Left colon (tissue), 2 donors: ENCODE measurements at places on chromosomes 12 and 14. TPM values are rescaled to one million over a fixed set of nuclear protein-coding genes. Genes with fewer than 3 reads are reported as not detected.

GRCh38 chr12:1499351-1499750 lies 95.0 kb downstream of the FBXL14 start:
- DNase-seq, result no peak

SDR9C7 gene
- total RNA-seq, result not detected

NANOG gene
- total RNA-seq, result 0.09 TPM

GRCh38 chr12:1738446-1738845 lies 47.6 kb downstream of the ADIPOR2 start:
- DNase-seq, result no peak

APOF gene
- not detected for total RNA-seq

DNA sequence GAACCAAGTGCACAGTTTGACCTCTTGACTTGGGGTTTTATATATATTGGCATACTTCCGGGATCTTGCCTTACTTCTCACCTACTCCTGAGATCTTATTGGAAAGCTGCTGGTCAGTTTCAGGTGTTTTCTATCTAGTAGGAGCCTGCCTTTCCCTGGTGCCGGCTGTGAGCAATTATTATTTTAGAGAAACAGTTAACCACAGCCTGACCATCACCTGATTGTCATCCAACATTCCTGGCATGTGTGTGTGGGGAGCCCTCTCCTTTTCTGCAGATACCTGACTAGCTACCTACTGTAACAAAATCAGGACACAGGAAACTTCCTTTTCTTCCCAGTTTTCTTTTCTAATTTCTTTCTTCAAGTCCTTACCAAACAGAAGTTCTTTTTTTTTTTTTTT lies 220.4 kb downstream of the ATP23 start:
- no peak for DNase-seq

DNA sequence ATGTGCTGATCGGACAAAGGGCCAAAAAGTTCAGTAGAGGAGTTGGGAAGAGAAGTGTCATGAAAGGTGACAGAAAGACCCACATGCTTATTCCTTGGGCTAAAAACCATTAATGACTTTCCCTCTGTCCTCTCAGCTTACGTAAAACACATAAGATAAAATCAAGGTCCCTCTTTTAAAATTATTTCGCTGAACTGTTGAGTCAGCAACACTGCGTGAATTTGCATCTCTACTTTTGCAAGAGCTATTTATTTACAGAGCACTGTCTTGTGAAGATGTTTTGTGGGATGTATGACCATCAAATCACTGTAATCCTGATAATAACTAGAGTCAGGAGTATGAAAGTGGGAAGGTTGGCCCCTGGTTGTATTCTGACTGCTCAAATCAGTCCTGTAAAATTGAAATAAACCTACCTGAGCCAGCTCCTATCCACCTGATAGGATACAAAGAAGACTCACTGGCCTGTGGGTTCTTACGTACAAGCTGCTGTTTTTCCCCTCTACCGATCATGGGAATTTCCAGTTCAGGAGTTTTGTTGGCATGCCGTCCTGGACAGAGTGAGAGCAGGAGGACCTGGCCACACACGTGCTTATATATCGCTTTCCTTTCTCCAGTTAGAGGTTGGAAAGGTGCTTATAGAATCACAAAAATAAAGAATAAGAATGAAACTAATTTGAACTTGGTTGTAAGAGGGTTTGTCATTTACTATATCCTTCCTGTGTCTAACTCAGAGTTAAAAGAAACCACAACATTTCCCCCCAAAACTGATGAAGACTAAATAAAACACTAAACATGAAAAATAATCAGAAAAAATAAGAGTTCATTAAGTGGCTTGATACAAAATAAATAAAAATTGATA lies 42.9 kb downstream of the IFNG-AS1 start:
- no peak for DNase-seq

ACOT2 gene
- total RNA-seq, result 54.2 TPM

KRT82 gene
- total RNA-seq, result not detected

GRCh38 chr14:58131386-58131785 lies 20.6 kb downstream of the ARMH4 start:
- DNase-seq, result no peak

RTL1 gene
- total RNA-seq, result not detected

PTPN21 gene
- total RNA-seq, result 36.8 TPM

DNA sequence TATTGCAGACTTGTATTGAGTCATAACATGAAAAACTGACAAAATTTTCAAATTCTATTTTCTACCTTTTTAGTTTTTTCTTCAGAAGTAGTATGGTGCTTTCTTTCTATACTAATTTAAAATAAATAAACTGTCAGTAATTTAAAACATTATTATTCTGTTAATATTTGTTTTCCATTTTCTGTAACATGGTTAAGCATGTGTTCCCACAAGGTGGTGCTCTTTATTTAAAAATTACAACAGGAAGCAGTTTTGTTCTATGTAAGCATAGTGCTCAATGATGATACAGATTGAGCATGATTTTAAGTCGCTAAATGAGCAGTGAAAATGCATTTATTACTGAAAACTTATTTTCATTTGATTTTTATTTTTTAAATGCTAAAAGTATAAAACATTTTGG lies 114.6 kb downstream of the PPFIA2 start:
- no peak for DNase-seq

DNA sequence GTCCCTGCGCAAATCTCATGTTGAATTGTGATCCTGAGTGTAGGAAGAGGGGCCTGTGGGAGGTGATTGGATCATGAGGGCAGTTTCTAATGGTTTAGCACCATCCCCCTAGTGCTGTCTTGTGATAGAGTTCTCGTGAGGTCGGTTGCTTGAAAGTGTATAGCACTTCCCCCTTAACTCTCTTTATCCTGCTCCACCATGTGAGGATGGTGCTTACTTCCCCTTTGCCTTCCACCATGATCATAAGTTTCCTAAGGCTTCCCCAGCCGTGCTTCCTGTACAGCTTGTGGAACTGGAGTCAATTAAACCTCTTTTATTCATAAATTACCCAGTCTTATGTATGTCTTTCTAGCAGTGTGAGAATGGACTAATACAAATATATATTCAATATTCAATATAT lies 303.7 kb upstream of the SEL1L start:
- no peak for DNase-seq

DNA sequence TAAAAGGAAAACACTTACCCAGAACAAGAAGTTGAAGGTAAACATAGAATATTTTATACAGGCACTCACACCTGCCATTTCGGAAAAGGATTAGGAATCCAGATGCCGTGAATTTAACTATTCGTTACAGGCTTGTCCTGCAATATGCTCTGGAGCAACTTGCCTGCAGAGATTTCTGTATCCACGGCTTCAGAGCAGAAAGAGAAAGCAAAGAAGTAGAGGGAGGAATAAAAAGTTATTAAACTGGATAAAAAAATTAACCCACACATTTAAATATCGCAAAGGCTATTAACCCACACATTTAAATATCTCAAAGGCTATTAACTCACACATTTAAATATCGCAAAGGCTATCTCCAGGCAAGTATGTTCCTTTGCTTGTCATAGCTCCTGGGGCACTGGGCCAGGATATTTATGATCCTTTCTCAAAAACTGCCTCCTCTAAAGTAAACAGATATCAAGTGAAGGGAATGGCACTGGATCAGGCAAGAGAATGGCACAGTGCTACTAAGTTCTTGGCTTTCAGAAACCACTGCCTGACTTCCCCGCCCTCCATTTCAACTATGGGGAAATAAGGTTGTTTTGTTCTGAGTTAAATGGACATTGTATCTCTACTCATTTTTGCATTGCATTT lies at the start of gene TSPAN8:
TSS of gene TSPAN8 (minus strand) at position 399 of the 633 bp plus-strand sequence. CDS start at position 78, 321 bp downstream.
- DNase-seq, result peak; percentile 82

DNA sequence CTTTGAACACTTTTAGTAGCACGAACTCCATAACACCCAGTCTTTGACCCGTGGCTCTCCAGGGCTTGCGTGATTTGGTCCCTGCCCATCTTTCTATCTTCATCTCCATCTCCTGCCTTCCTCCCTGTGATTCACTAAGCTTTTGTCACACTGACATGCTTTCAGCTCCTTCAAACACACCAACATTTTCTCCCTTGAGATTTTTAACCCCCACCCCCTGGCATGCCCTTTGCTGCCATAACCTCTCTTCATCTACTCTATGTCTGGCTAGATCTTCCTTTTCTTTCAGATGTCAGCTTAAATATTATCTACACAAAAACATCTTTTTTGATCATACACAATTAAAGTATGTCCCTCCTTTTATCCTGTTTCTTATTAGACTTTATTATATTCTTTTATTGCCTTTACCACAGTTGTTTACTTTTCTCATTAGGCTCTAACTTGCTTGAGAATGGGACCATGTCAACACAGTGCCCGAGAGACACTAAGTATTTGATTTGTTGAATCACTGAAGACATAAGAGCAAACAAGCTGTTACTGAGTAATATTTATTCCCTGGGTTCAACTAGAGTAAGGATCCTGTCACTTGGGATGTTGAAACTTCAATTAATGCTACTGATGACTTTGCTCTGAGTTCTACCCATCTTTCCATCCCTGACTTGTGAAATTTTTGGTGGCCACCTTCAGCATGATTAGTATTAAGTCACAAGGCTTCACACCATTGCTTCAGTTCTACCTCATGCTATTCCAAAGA lies 387.3 kb downstream of the LRIG3 start:
- DNase-seq, result no peak

GRCh38 chr12:93322784-93323183 lies 54.9 kb upstream of the NUDT4 start:
- peak; percentile 58 for DNase-seq

GRCh38 chr14:74571901-74572725 lies 39.9 kb downstream of the LTBP2 start:
- no peak for DNase-seq

DNA sequence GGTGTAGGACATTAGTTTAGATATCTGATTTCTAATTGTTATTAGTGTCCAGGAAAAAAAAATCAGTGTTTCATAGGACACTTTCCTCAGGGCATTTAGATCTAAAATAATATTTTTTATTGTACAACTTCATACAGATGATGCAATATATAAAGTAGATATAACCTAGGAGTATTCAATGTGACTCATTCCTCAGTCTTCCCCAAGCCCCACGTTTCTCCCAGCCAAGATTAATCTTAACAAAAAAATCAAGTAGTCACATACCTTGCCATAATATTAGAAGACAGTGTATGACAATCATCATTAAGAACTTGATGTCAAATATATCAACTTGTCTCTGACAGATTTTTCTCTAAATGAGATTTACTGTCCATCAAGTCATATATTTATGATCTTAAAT lies 37.1 kb downstream of the PPFIA2 start:
- no peak for DNase-seq

DNA sequence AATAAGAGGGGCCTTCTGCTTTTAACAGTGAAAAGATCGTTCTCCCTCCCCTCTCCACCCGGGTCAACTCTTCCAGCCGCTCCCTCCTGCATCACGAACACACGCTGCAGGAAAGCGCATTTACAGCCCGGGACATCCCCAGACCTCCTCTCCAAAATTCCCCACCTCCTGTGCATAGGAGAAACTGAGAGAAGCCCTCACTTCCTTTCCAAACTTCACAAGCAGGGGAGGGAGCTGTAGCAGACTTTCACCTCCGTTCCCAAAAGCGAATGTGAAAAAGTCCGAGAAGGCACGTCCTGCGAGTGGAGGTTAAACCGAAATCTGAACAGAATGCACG lies 513 bp downstream of the BCAT1 start:
- DNase-seq, result no peak

DNA sequence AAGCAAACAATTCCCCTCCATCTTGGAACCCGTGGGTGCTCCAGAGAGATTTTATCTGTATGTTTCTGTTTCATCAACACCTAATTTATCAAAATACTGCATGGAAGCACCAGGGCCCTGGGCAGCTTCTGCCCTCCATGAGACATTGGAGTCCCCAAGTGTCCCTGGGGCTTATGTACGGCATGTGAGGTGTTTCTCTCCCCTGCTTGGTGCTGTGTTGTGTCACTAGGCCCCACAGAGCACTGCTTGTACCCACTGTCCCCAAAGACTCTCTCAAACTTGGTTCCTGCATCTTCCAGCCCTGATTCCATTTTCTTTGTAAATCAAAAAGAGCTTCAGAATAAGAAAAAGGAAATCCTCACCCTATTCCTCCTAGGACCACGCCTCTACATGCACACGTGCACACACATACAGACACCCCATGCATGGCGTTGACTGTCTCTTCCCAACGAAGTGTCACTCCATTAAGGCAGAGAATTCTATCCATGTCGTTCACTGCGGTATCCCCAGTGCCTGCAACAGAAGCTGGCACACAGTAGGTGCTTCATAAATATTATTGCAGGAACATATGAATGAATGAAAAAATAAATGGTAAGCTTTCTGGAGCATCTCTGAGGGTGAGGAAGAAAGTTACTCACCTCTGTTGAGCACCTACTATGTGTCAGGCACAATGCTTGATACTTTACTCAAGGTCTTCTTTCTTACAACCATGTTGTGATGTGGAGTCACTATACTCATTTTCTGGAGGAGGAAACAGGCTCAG lies 191.6 kb downstream of the DICER1 start:
- DNase-seq, result no peak

- DNase-seq, result no peak
Observed at GRCh38 chr12:80807640-80808288, 91.1 kb downstream of the MYF5 start.

ALX1 gene
- total RNA-seq, result not detected

ABCB9 gene
- total RNA-seq, result 4.6 TPM

- no peak for DNase-seq
Observed at GRCh38 chr14:105659935-105660527, 133.6 kb downstream of the TMEM121 start.

IRAK3 gene
- 4.0 TPM for total RNA-seq

DNA sequence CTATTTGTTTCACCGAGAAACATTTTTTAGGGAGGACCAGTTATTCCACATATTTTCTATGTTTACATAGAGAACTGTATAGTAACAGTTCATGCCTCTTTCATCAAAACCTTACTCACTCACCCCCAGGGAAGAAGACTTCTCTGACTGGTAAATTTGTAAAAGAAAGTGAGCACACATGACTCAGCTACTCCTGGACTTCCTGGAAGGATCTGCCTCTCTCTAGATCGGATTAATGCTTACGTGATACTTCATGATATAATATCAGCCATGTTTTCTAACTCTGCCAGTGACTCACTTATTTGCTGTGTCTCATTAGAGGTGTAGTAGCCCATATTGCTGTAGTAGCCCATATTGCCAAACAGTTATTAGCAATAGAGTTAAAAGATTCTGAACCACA lies 494.3 kb upstream of the ATXN7L3B start:
- no peak for DNase-seq

DNA sequence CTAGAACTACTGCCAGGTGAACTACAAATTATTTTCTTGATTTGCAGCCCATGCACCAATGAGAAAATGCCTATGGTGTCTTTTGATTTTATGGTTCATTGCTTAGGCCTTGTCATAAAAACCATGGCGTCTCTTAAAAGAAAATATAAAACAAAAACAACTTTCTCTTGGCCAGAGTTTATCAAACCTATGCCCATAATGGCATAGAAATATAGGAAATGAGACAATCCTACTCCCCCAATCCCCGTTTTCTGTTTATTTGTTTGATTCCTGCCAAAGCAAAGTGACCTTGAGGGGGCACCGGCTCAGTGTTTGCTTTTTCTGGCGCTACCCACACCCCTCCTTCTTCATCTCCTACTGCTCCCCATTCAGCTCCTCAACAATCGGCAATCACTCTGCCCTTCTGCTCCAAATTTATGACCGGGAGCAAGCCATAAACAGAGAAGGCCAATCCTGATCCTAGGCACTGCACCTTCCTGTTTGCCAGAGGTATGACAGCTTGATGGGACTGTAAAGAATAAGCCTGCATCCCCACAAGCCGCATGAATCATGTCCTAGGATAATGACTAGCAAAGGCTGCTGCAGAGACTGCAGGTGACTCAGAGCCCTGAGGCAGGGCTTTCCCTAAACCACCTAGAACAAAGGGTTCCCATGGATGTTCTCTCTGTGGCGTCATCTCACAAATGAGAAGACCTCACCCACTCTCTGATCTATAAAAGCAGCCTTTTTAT lies 874.9 kb downstream of the NRXN3 start:
- DNase-seq, result peak; percentile 11

CYP27B1 gene
- total RNA-seq, result 1.7 TPM
